ENCODE measurements at places on chromosomes 7 and 10.
A peak's percentile ranks its signal among the peaks of the same experiment; 100 is the strongest.

DNA sequence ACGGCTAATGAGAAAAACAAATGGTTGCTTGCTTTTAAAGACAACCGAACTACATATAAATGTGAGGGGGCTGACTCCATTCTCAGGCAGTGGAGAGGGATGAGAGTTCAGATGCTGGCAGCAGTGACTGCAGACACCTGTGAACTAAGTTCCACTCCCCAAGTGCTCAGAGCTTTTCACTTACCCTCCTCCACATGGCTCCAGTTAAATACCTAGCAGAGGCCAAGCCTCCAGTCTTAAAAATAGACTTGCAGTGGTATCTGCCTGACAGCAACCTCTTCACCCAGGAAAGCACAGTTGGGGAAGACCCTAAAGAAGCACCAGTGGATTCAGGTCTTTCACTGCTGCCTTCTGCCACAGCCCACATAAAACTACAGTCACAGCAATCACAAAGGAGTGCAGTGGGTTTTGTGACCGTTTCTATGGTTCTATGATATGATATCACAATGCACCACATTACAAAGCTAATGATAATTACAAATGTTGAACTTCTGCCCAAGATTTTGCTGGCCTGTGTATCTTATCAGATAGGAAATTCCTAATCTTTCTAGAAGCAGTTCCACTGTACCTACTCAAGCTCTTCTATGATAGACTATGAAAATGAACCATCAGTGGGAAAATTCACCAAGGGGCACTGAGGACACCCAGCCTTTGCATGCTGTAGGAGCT lies 3.3 kb upstream of the ABLIM1 start:
- no peak for DNase-seq

DNA sequence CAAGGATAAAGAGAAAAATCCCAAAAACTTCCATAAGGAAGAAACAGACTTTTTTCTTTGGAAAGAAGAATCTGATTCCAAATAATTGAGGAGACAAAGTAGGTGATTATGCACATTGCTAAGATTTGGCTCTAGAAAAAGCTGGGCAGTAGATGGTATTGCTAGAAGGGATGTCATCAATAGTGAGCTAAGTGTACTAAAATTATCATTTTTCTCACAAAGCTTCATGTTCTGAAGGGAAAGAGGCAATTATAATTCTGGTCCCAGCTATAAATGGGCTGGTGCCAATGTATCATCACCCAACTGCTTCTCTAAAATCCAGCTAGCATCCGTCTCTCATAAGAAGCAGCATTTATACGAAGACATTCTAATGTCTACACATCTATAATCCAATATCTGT lies 23.9 kb downstream of the STEAP1 start:
- no peak for DNase-seq

DNA sequence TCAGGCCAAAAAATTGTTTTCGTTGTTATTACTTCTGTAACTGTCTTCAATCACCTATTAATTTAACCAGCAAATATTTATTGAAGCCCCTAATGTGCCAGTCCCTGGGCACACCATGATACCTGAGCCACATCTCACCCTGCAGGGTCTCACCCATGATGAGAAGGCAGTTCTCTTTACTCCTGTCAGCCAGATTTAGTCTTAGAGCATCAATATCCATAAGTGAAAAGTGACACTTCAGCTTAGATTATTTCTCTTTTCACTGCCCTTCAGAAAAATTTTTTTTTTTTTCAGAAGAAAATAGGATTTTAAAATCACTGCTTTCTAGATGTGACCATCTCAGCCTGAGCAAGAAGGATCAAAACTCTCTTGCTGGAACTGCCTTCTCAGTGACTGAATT lies 258.6 kb upstream of the NFE2L3 start:
- DNase-seq, result no peak

DNA sequence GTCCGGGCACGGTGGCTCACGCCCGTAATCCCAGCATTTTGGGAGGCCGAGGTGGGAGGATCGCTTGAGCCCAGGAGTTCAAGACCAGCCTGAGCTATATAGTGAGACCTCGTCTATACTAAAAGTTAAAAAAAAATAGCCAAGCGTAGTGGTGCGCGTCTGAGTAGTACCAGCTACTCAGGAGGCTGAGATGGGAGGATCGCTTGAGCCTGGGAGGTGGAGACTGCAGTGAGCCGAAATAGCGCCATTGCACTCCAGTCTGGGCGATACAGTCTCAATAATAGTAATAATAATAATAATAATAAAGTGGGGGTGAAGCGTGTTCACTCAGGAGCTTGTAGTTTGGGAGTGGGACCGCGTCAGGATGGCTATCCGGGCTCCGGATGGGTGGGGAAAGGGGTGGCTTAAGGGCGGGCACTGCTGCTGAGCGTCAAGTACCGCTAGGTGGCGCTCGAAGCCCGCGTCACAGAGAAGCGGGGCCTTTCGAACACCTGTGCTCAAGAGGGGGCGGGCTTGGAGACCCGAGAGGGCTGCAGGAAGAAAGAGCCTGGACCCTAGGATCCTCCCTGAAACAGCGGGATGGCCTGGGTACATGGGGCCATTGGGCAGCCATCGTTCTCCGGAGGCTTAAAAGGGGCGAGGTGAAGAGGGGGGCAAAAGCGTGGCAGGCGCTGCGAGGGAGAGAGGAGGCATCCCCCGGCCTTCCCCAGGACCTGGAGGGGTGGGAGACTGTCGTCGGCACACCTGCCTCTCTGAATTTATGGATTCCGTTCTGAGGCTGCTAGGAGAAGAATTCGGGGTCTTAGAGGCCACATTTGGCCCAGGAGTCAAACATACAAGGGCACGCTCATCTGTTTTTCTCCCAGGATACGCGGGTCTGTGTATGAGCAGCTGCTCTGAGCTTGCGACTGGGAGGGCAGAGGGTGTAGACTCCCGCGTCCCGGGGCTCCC lies 14.5 kb downstream of the LBX1 start:
- peak; percentile 40 for DNase-seq

- no peak for DNase-seq
Observed at GRCh38 chr7:105218215-105218614, 170.5 kb downstream of the SRPK2 start.

GRCh38 chr10:102241444-102242117 lies at the start of gene PITX3:
Gene PITX3, minus strand, starts transcription at chr10:102241512. Its CDS starts 9,432 bp downstream, at chr10:102232080.
- peak; percentile 74 for DNase-seq

DNA sequence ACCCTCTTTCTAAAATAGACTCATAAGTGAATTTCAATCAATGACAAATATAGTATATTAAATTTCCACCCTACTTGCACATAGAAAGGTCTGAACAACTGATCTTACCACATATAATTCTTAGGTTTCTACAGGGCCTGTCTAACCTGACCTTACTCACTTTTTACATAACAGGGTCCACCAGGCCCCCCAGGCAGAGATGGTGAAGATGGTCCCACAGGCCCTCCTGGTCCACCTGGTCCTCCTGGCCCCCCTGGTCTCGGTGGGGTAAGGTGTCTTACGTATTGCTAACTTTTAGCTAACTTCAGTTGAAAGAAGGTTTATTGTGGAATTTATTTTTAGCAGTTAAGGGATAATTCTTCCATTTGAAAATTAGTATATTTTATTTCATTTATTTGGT lies 5.3 kb downstream of the COL1A2 start:
- DNase-seq, result no peak

- DNase-seq, result no peak
Observed at GRCh38 chr10:57818522-57818921, 449.2 kb downstream of the IPMK start.

DNA sequence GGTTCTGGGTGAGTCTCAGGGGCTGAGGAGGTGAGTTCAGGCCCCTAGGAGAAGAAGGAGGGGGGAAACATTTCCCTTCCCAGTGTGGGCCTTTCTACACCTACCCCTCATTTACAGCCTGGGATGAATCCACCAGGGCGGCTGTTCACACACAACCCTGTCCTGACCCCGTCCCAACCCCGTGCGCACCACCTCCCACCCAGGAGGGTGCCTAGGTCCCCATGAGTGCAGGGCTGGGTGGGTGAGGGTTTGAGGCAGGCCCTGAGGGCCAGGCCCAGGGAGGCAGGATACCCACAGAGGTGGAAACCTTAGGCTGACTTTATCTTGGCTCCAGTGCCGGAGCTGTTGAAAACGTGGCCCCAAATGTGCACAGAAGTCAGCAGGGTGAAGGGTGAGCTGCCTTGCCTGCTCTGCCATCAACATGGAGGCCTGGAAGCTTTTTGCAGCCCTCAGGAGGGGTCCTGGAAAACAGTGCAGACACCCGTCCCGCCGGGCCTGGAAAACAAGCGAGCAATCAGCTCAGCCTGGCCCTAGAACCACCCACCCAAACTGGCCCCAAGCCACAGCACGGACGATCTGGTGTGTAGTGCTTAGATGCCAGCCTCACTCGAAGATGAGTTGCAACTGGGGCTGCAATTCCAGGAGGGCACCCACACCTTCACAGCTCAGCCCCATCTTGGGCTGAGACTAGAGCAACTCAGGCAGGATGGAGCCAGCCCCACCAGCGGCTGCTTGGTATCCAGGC lies 9.3 kb upstream of the RET start:
- no peak for DNase-seq

- DNase-seq, result no peak
Observed at GRCh38 chr7:157482517-157483087, 145.8 kb downstream of the DNAJB6 start.

GRCh38 chr10:68559841-68560185 lies 324 bp upstream of the TET1 start:
- no peak for DNase-seq

- DNase-seq, result no peak
Observed at GRCh38 chr7:12712236-12712635, 24.8 kb downstream of the ARL4A start.

- no peak for DNase-seq
Observed at GRCh38 chr7:105876964-105877601, 684 bp upstream of the ATXN7L1 start.

- DNase-seq, result no peak
Observed at GRCh38 chr10:88080213-88080612, 216.8 kb downstream of the PTEN start.

DNA sequence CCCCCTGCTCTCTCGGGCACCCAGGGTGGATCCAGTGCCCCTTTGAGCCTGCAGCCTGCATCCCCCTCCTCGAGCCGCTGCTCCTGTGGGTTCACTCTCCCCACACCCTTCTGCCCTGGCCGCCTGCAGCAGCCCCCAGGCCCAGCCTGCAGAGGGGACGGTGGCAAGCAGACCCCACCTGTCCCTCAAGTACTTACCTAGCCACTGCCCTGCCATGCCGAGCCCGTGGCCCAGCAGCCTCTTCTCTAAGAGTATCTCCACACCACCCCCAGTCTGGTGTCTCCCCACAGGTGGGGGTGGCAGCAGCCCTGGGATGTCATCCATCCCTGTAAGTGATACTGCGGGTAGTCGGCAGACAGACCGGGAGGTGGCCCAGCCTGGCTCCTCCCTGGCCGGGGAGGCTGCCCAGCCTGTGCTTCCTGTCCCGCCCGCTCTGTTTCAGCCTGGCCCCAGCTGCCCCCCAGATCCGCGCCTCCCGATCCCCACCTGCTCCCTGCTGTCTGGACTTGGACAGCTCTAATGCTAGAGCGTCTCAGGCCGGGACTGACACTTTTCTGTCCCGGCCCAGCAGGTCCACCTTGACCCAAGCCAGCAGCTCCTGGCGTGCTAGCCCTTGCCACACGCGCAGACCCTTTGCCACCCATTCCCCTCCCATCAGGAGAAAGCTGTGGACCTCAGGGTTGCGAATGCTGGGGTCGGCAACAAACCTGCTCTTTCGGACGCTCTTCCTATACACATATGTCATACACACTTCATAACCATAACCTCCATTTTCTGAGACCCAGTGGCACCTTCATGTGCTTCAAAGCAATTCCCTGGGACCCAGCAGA lies 25.0 kb downstream of the YKT6 start:
- DNase-seq, result no peak

DNA sequence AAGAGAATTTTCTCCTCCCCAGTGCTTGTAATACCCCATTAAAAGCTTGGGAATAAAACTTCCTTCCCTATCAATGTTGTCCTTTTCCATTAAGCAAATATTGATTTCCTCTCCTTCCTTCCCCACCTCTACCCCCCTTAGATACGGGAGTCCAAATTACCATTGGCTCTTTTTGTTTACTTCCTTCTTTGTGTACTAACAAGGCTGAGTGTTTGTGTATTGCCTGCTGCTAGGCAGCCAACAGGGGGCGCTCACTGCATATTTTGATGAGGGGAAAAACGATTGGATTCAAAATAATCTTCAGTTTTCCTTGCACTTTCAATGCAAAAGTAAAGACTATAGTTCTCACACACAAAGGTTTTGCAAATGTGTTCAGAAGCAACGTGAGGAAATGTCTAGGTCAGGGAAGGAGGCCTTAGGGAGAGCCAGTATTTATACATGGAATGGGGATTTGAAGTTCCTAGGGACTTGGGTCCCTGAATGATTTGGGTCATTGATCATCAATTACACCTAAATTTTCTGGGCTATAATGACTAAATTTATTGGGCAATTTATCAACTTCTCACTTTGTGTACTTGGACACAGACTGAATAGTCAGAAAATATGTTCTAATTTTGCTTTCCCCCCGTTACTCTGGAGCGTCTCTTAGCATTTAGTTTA lies 23.6 kb upstream of the VPS41 start:
- DNase-seq, result peak; percentile 35

DNA sequence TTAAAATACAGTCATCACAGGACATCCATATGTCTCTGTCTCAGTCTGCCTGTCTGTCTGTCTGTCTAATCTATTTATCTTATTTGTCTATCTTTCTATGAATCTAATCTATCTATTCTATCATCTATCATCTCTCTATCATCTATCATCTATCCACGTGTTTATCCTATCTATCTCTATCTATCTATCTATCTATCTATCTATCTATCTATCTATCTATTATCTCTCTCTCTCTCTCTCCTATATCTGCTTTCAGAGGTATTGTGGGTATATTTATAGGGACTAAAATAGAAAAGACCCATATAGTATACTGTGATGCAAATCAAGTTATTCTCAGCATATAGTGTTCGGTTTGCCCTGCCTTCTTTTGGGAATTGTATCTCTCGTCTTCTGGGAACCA lies 167.5 kb downstream of the VPS50 start:
- DNase-seq, result no peak

DNA sequence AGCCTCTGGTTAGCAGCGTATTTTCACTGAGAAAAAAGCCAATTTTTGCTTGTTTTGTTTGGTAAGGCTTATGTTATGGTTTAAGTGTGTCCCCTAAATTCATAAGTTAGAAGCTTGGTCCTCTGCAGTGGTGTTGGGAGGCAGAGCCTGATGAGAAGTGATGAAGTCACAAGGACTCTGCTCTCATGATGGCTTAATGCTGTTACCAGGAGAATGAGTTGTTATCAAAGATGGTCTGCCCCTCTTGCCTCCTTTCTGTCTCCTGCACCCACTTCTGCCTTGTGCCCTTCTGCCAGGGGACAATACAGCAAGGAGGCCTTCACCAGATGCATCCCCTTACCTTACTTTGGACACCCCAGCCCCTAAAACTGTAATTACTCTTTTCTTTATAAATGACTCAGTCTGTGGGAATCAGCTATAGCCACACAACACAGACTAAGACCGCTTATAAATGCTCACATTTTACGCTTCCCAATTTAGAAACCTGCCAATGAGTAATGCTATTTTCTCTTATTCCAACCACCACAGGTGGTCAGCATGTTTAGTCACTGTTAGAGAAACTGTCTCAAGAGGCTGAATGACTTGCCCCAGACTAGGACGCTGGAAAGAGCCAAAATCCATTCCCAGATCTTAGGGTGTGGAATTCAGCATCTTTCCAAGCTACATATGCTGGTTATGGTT lies 6.1 kb upstream of the PKD1L1 start:
- no peak for DNase-seq
